ENCODE measurements at places on chromosomes 13 and 19.

DNA sequence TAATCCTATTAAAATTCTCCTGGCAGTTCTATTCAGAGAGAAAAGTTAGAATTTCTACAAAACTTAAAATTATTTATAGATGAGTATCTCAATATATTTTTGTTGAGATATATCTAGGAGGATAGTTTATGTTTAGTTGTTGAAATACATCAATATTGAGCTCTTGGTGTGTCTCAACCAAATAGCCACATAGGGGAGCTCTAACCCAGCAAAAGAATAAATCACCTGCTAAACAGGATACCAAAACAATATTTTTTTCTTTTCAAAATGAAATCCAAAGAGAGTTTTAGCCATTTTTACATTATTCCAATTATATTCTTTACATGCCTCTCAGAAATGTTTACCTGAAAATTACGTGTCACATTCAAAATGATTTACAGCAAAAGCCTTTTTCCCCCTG, 954.7 kb downstream of the SLITRK6 start:
- no peak for DNase-seq

GRCh38 chr19:3698974-3699740, 1.1 kb downstream of the PIP5K1C start:
- no peak for DNase-seq

GRCh38 chr13:95343944-95344343, 42.7 kb upstream of the ABCC4 start:
- no peak for DNase-seq

GRCh38 chr13:40547591-40548315, 118.7 kb downstream of the FOXO1 start:
- no peak for DNase-seq

DNA sequence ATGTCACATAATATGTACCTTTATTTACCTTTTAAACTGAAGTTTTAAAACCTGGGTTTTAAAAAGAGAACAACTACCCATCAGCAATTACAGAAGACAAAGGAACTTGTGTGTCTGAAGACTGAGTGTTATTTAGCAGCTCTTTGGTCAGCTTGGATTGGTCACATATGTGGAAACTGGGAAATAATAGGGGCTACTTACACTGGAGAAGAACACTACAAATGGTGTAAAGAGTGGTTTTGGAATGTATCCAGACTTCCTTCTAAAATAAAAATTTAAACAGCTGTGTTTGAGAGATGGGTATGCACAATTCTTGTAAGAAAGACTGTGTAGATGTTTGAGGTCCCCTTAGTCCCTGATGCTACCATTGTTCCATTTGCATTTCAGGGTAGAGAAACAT, 13.3 kb downstream of the TNFRSF19 start:
- DNase-seq: no peak

DNA sequence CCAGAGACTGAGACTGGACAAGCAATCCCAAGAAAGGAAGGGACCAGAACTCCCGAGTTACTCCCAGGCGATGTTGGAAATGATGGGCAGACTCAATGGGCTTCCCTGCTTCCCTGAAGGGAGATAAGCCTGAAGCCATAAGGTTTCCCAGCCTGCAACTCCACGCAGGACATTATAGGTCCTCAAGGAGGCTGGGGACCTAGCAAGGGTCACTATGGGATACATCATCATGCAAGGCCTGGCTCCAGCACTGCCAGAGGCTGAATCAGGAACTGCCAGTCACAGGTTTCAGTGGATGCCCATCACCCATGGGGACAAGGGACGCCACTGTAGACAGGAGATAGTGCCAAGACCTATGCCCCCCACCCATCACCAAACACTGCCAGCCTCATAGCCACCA, 338.7 kb downstream of the IRS2 start:
- DNase-seq: no peak
